ENCODE measurements at places on chromosomes 7 and 10.

DNA sequence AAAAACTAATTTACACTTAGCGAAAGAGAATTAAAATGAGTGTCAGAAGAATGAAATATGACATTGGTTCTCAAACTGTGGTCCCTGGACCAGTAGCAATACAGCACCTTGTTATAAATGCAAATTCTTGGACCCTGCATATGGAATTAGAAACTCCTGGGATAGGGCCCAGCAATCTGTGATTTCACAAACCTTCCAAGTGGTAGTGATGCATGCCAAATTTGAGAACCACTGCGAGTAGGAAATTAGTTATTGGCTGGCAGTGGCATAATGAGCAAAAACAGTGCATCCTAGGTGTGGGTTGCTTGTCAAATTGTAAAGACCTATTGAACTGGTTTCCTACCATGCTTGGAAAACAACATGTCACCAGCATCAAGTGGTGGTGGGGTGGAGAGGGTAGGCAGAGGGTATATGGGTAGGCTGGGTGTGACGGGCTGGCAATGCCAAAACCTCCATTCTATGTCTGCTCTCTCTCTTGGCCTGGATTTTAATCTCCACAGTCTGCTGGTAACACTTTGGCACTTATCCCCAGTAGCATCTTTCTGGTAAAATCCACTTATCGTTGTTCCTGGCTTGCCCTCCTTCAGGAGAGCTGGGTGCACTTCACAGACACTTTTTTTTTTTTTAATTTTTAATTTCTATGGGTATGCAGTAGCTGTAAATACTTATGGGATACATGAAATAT, 50.0 kb downstream of the ZNF22 start:
- no peak for DNase-seq

GRCh38 chr7:44057849-44058758, 7.3 kb downstream of the PGAM2 start:
- no peak for DNase-seq

DNA sequence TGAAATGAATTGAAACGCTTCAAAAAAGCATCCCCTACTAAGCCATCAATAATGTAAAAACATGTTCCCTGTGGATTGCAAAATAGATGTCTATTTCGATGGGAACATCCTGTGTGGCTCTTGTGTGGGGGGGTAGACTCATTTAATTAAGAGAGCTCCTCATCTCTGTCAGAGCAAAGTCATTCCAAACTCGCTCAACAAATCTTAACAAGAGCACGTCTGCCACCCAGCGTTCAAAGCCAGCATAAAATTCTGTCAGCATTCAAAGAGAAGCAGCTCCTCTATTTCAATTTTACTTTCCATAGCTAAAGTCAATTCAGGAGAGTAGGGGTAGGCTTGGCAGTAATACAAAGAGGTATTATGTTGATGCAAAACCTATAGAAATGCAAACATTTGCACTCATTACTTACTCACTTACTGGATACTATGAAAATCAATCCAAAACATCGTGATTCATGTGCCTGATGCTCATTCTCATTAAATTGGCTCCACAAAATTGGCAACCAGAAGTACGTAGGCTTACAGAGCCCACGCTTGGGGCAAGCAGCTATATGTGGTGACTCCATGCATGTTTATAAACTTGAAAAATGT, 114.9 kb downstream of the IPMK start:
- peak; percentile 33 for DNase-seq

GRCh38 chr10:110513949-110514348, 16.2 kb downstream of the DUSP5 start:
- DNase-seq = no peak

GRCh38 chr10:44759122-44759521, 152.0 kb upstream of the TMEM72 start:
- DNase-seq = no peak

DNA sequence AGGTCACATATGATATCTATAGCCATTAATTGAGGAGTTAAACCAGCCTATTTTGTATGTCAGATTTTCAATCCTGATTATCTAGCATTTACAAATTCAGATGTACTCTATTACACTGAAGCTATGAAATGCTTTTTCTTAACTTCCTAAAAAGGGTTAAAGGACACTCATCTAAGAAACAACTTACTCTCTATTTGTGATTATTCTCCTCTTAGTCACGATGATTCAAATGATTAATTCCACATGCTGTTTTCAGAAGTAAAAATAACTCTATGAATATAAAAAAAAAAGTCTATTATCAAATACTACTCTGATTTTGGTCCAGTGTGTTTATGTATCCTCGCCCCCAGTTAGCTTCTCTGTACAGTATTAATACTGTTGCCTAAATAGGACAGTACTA, 1199.9 kb downstream of the GATA3 start:
- no peak for DNase-seq

- no peak for DNase-seq
Observed at GRCh38 chr7:102896585-102896984, 16.2 kb upstream of the LRRC17 start.
